A549 treated with GW870086 at 1 μM for 4 hours (cell line): ENCODE measurements at places on chromosomes 7 and 10. TPM values are rescaled to one million over a fixed set of nuclear protein-coding genes. Genes with fewer than 3 reads are reported as not detected.

The SPDYE16 gene
- total RNA-seq, result not detected in 5 replicates

The ERVW-1 gene
- total RNA-seq, result not detected in 5 replicates

The VSTM2A gene
- not detected in 5 replicates for total RNA-seq

The BEND7 gene
- 8.1 to 11.0 TPM (median 9.3 TPM) in 5 replicates for total RNA-seq

The KAZALD1 gene
- 2.3 to 3.1 TPM (median 2.8 TPM) in 5 replicates for total RNA-seq

The IL6 gene
- total RNA-seq, result 0.94 to 2.0 TPM (median 1.2 TPM) in 5 replicates
